Lung microvascular endothelial cell (primary cell): ENCODE measurements at places on chromosomes 6 and 20.

DNA sequence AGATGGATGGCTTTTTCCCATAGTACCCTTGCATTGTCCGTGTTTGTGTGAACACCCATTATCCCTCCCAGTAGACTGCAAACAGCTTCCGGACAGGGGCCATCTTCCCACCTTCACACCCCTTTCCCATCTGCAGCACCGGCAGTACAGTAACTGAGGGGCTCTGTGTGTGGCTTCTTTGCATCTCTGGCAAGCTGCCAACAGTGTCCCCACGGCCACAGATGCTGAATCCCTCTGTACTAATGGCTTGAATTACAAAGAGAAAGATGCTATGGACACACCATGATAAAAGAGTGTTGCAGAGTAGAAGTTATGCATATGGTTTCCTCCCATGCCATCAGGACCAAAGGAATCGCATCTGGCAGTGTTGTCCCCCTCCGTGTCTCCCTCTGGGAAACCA lies 101.1 kb upstream of the CDYL start:
- DNase-seq, result no peak

DNA sequence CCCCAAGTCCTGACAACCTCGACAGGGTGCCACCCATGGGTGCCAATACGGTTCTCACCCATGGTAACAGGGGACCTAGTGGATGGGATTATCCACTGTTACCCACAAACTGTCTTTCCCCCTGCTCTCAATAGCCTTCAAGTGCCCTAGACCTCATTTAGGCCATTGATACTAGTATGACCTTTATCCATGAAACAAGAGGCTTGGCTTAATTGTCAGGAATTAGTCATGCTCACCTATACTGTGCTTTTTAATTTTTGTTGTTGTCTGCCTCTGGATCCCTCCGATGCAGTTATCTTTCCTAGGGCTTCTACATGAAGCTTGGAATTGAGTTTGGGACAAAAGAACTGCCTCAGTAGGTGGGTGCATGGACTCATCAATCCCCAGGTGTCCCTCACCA lies 11.8 kb upstream of the IL22RA2 start:
- DNase-seq, result no peak

DNA sequence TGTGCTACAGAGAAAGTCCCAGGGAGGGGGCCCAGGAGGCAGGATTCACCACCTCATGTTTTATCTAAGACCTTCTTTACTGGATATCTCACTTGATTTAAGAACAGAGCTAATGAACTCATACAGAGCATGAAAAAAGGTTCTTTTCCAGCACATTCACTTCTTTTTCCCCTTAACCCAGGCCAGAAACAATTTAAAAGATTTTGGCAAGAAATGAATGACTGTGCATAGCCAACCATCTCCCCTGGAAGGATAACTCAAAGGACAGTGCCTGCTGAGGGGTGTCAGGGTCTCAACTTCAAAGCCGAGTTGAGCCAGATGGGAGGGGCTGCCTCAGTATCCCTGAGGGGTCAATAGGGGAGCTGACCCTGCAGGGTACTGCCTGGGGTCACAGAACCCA lies 253.4 kb downstream of the SOD2 start:
- no peak for DNase-seq

GRCh38 chr6:167499161-167499660 lies 174.3 kb downstream of the TTLL2 start:
- DNase-seq, result no peak

DNA sequence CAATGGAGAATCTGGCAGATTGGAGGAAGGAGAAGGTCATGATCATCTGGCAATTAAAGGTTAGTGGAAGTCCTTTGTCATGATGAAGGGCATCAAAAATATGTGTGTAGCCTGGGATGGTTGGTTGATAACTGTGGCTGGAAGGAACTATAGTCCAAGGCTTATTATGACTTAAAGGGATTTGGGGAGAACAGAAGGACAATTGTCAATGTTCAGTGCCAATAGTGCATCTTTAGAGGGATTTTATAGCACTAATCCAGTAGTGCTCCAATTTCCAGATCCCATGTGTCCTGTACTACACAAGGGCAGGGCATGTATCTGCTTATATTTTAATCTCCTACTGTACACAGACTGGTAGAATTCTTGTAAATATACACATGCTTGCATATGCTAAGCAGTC lies 5.0 kb upstream of the ZBTB24 start:
- DNase-seq, result no peak

DNA sequence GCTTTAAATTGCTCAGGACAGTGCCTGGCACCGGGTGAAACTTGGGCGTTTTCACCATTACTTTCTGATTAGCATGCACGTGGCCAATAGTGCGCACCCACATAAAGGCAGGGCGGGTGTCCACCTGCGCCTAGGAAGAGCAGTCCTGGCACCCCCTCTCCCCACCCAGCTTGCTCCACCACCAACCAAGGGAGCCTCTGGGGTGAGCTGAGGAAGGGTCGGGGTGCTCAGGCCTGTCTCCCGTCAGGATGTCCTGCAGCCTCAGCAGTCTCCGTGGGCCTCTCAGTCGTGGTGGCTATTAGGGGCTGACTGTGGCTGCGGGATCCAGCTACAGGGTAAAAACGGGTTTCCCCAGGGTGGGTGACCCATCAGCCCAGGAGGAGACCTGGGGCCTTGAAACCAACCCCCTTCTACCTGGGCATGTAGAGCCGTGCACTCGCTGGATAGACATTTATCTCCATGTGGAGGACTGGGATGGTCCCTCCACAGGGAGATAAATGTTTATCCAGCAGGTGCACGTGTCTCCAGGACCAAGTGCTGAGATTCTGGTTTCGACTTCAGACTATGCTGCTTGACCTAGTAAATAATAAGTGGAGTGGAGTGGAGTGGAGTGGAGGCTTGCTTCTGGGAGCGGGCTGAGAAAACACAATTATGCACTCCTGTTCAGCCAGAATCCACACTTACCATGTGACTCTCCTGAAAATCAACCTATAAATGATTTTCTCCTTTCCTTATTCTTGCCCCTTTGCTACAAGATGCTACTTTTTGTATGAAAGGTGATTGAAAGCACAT lies 91.1 kb downstream of the ZDHHC14 start:
- no peak for DNase-seq

DNA sequence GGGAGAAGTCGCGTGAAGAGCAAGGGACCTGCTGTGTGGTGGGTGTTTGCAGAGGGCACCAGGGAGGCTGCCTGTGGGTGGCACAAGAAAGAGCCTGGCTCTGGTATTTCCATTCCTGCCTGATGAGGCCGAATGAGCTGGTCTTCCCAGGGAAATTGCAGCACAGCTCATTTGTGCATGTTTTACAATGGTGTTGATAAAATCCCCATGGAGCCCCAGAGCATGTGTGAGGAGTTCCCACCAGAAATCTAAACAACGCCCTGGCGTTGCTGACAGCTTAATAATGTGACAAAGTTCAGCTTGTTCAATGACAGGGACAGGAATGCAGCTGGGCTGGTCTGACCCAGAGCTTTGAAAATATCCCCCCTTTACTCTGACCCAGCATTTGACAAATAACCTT lies 135.5 kb downstream of the CLIC5 start:
- no peak for DNase-seq

GRCh38 chr6:145688493-145688905 lies 46.8 kb downstream of the EPM2A start:
- DNase-seq, result no peak

GRCh38 chr20:41009946-41010345 lies 18.7 kb upstream of the TOP1 start:
- no peak for DNase-seq

- peak; percentile 26 for DNase-seq
Observed at GRCh38 chr6:108561742-108562502, 1.2 kb downstream of the FOXO3 start.

- no peak for DNase-seq
Observed at GRCh38 chr6:3381233-3381921, 75.5 kb downstream of the SLC22A23 start.

DNA sequence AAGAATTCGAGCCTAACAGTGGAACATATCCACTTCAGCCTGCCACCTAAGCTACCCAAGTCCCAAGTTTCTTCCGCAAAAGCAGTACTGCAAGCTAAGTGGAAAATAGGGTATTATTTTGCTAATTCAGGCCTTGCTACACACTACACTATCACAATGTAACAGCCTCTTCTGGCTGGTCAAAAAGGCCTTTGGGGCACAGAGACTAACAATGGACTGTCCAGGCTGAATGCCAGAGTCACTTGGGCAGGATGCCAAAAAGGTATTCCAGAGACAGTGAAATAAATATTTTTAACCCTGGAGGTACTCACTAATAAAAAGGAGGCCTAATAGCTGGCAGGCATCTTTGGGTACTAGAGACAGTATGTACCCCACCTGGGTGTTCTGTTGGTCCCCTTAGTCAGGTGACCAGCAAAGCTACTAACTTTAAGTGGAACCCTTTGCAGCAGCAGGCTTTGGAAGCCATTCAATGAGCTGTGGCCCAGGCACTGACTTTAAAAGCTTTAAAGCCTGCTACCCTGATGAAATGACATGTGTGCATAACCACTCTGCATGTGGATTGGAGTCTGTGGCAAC lies 692.1 kb downstream of the HTR1B start:
- DNase-seq, result peak; percentile 39

DNA sequence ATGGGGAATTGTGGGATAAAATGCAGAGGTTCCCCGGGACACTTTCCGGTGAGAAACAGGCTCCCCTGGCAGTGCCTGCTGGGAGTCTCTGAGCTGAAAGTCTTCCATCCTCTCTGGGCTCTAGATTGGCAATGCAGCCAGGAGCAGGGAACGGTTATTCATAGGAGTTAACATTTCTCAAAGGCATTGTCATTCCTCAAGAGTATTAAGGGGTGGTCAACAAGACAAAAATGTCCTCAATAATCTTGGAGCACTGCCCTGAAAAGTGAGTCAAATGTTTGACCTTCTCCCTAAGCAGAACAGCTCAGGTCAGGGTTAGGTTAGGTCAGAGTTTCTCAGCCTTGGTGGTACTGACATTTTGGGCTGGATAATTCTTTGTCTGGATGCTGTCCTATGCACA lies 13.2 kb downstream of the BPIFB1 start:
- DNase-seq, result no peak
